ENCODE measurements at places on chromosomes 7 and 10.

DNA sequence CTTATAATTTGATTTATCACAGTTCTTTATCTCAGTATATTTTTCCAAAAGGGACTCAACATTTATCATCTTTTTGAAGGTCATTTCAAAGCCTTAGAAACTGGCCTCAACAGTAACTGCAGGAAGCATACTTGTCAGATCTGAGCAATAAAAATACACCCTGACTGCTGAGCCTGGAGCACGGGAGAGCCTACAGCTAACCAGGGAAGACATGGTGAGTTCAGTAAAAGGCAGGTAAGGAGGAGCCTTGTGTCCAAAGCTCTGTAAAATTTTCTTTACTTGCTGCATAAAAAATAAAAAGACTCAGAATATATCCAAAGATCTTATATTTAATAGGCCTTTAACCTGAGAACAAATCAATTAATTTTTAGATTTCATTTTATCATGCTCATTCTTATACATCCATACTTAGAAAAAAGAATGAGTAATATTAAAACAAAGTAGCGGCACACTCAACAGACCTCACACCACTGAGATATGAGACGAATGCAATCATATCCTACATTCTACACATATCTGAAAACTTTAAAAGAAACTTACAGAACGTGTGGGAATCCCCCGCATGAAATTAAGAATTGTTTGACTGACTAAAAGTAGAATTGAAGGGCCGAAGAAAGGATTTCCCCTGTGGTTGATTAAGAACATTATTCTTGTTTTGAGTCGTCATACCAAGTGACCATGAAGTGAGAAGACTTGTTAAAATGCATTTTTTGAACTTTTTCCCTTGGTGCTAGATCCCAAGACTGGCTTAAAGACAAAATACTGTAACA lies 296.4 kb upstream of the MKLN1 start:
- DNase-seq = no peak

DNA sequence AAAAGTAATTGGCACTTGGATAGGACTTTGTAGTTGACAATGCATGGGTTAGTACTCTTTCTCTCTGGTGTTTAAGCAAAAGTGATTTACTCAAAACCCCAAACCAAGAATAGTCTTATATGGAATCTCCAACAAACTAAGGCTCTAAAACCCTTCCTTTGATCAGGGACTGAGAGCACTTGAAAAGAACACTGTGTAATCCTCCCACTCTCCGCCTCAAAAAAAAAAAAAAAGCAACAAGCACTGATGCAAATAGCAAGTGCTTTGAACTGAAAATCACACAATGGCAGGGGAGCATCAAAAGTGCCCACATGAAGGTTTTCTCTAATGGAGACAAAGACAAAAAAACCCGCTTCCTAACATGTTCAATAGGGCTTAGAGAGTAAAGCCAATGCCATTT lies 467.9 kb upstream of the AUTS2 start:
- DNase-seq = no peak

GRCh38 chr7:81004098-81004497 lies 85.2 kb upstream of the SEMA3C start:
- DNase-seq = no peak

DNA sequence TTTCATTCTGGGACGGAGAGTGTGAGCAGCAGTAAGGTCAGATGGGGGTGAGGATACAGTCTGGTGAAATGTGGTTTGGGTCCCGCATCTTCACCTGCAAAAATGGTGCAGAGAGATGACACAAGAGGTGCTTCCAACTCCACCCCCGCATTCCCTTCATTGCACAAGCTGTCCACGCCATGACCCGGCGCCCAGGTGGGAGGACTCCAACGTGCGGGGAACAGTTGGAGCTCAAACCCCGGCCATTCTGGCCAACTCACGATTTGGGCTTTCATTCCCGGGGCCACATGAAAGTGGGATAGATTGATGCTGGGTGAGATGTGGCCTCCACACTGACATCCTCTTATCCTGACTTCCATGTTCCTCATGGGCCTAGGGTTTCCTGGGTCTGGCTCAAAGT lies 34.6 kb upstream of the ZNF273 start:
- no peak for DNase-seq

- no peak for DNase-seq
These were observed 100.9 kb downstream of the WDR37 start for GRCh38 chr10:1156921-1157614.

- no peak for DNase-seq
These were observed 202.7 kb downstream of the DIP2C start for GRCh38 chr10:486666-487322.

DNA sequence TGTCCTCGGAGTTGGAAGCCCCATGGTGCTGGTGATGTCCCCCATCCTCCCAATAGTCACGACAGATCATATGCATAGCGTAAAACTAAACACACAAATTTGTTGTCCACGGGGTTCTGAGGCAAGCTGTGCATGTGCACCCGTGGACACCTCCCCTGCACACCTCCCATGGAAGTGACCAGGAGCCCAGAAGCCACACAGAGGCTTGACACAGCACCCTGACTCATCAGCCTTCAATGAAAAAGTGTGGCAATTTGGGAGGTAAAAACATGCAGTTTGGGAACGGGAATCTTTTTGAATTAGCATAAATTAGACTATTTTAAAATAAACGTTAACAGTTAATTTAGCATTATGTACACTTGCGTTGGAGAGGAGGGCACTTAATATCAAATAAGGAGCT lies 89.2 kb upstream of the NPS start:
- no peak for DNase-seq

DNA sequence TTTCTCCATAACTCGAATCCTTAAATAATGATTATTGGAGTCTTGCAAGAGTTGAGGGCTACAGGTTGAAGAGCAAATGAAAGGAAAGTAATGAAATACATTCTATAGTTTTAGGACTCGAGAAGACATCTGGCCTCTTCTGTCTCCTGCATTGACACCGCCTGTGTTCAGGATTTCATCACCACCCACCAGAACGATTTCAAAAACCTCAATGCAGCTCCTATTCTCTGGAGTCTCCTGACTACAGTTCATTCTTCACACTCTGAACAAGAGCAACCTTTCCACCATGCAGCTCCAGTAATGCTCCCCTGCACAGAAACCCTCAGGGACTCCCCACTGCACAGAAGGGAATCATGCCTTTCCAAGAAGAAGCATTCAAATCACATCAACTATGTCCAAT lies 5.5 kb downstream of the IL15RA start:
- DNase-seq = no peak

GRCh38 chr7:139850906-139851305 lies 21.8 kb downstream of the TBXAS1 start:
- no peak for DNase-seq

GRCh38 chr7:100247152-100247757 lies 27.5 kb downstream of the PVRIG start:
- DNase-seq = peak; percentile 58

GRCh38 chr10:86611386-86611785 lies 43.0 kb upstream of the OPN4 start:
- no peak for DNase-seq

DNA sequence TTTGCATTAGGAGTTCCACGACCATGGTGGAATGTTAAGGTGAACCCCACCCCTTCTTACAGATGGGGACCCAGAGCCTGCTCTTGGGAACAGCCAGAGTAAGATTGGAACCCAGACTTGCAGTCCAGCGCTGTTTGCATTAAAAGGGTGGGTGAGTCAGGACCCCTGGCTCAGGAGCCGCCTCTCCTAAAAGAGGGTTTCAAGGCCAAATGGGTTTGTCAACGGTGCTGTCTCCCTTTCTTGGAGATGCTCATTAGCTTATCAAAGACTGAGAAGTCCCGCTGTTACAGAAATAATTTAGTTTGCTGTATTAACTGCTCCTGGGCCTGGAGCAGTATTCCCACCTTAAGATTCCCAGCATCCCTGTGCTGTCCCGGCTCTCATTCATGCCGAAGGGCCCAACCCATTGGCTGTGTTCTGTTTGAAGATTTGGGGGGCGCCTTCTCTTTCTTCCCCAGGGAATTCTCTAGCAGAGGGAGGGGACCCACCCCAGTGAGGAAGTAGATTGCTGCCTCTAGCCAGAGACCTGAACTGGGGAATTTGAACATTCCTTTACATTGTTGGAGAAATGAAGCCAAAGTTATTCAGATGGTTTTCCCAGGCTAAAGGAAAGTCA lies 1.8 kb downstream of the MARVELD1 start:
- DNase-seq = no peak

DNA sequence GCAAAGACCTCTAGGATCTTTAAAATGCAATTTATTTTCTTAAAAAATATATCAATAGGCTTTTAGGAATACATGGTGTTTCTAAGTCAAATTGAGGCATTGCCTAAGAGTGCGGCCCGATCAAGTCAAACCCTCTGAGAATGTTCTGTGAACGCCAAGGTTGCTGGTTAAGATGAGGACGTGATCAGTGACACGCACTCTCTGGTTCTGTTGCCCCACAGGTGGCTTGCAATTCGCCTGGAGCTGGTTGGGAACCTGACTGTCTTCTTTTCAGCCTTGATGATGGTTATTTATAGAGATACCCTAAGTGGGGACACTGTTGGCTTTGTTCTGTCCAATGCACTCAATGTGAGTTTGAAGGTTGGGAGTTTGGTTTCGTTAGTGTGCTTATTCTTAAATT lies 59.3 kb downstream of the ABCC2 start:
- no peak for DNase-seq

- DNase-seq = no peak
These were observed 59.4 kb downstream of the RAB11FIP2 start for GRCh38 chr10:117987244-117987909.

DNA sequence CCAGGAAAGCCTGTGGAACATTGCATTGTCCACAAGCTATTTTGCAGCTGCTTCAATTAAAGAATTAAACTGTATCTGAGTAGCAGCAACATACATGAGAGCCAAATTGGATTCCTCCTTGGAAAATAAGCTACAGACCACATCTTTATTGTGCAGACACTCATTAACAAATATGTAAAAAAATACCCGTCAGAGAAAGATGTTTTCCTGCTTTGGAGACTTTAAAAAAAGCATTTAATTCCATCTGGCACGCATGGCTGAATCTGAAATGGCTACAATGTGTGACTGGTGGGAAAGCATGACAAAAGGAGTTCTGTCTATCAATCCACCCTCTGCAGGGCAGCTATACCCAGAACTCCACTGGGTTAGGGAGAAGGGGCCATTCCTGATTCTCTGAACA lies 73.1 kb upstream of the HPS1 start:
- DNase-seq = no peak

GRCh38 chr7:132643302-132643701 lies 67.0 kb upstream of the PLXNA4 start:
- no peak for DNase-seq

- DNase-seq = no peak
These were observed 155.6 kb downstream of the ANLN start for GRCh38 chr7:36545291-36545690.

DNA sequence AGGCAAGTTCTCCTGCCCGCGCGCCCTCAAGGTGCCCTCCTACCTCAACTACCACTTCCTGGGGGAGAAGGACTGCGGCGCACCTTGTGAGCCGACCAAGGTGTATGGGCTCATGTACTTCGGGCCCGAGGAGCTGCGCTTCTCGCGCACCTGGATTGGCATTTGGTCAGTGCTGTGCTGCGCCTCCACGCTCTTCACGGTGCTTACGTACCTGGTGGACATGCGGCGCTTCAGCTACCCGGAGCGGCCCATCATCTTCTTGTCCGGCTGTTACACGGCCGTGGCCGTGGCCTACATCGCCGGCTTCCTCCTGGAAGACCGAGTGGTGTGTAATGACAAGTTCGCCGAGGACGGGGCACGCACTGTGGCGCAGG lies 1.4 kb downstream of the FZD1 start:
- DNase-seq = no peak

Data from 8988T (cell line).